ENCODE measurements at places on chromosomes 7 and 10.

GRCh38 chr7:133009426-133010252 lies 72.3 kb downstream of the CHCHD3 start:
- no peak for DNase-seq

- DNase-seq = no peak
Measured at GRCh38 chr7:157401567-157402387, 65.0 kb downstream of the DNAJB6 start.

DNA sequence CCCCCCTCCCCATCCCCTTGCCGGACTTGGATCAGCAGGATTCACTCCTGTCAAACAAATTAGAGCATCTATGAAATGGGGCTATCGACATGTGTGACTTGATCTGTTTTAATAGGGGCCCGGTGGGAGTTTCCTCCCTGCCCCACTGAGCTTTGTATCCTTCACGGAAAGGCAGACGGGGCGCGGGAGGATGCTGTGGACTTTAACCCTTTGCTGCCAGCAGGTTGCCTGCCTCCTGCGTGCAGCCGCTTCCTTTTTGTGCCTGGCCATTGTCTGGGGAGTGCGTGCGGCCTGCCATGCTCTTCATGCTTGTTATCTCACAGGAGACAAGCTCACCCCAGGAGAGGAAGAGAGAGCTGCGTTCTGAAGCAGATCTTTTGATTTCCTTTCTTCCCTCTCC lies 512.8 kb upstream of the GALNT17 start:
- no peak for DNase-seq

GRCh38 chr7:120304674-120305073 lies 31.7 kb downstream of the KCND2 start:
- no peak for DNase-seq

GRCh38 chr7:132141109-132141508 lies 435.2 kb downstream of the PLXNA4 start:
- no peak for DNase-seq

DNA sequence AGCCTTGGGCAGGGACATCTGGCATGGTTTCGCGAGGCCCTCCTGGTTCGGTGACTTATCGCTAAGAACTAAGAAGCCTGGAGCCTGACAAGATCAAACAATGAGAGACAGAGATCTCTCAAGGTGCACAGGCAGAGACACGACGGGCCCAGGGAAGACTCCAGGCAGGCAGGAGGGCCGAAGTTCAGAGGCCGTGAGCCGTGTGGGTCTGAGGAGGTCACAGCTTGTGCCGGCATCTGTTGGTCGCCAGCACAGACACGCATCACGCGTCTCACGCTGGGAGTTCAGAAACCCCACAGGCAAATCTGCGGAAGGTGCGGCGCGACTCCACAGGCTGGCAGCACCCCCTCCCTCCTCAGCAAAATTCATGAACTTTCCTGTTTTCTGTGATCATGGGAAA lies 314.0 kb downstream of the DNAJB6 start:
- no peak for DNase-seq

DNA sequence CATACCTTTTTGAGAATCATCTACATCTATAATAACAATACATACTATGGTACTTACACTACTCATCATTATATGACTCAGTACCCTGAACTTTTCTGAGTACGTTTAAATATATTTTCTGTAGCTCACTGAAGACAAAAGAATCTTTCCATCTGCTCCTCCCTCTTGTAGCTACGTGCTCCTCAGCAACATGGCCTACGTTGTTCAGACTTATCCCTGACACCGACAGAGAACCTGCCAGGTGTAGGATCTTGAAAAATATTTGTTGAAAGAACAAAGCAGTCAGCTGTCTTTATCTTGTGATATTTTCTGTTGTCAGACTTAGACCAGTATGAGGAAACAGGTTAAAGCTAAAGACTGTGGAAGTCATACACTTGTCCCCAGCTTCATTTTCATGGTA lies 356.0 kb upstream of the MYO3A start:
- DNase-seq = no peak

GRCh38 chr7:114740941-114741340 lies 181.0 kb upstream of the MDFIC start:
- no peak for DNase-seq

Measured in fibroblast of skin of left biceps (primary cell).